ENCODE measurements at places on chromosomes 2 and 18.

GRCh38 chr2:219399716-219400478 lies 12.2 kb upstream of the DNPEP start:
- DNase-seq: no peak

GRCh38 chr18:25927830-25928229 lies 162.6 kb downstream of the SS18 start:
- DNase-seq: no peak

DNA sequence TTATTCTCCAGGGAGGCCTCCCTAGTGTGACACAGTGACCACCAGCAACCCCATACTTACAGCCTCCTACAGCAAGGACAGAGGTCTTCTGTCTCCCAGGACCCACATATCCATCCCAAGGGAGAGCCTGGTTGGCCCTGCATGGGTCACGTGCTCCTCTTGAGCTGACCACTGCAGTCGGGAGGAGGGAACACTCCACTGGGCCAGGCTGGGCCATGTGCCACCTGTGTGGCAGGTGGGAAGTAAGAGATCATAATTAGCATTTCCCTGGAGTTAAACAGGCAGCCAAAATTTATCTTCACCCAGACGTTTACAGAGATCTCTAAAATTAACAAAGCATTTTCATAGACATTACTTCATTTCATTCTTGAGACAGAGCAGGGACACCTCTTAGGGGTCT lies 33.4 kb upstream of the MLPH start:
- no peak for DNase-seq

GRCh38 chr18:11021477-11021876 lies 127.9 kb downstream of the PIEZO2 start:
- DNase-seq: no peak

- no peak for DNase-seq
Observed at GRCh38 chr18:8730080-8730827, 24.9 kb downstream of the MTCL1 start.

DNA sequence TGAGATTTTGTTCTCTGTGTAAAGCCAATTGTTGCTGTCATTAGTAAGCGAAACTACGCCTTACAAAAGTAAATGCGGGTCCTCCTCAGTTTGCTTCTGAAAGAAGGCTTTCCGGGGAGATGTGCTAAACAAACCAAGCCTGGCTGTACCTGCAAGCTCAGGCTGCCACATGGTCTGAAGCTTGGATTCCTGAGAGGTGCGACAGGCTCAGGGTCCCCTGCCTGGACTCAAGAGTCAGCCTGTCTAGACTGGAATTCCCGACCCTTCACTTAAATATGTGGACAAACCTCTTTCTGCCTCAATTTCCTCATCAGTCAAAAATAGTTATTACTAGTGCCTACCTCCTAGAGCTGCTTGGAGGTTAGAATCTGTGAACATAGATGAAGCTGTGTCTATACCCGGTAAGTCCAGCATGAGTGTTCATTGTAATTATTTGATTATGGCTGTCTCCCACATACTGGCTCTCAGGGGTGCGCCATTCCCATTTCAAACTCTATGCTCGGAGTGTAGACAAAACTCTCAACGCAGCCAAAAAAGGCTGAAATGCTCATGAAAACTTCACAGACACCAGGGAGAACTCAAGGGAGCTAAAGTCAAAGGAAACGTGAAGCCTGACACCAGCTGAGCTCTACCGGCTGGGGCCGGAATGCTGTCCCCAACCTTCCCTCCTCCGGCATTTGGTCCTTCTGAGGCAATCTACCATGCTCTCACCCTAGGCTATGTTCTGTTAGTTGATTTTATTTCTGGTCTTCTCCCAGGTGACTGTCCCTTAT lies 31.4 kb downstream of the SOWAHC start:
- no peak for DNase-seq

DNA sequence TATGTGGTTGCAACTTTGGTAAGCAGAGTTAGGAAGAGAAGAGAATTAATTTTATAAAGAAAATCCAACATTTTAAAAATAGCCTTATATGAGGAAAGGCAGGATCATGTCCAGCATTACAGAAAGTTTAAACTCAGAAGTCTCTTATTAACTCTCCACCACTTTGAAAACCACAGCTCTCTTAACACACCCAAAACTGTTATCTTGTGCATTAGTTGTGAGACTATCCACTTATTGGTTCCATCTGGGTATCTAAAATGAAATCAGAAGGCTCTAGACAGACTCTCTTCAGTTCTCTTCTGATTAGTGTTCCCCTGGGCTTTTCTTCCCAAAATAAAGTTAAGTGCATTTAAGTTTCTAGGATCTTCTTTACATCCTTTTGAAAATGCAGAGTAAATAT lies 251.5 kb downstream of the TXNL1 start:
- no peak for DNase-seq

DNA sequence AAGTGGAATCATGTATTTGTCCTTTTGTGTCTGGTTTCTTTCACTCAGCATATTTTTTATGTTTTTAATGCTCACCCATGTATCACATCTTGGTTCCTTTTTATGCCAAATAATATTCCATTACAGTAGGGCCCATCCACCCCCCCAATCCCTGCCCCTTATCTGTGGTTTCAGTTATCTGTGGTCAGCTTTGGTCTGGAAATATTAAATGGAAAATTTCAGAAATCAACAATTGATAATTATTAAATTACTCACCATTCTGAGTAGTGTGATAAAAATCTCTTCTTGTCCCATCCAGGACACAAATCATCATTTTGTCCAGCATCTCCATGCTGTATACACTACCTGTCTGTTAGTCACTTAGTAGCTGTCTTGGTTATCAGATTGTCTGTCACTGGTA lies 66.7 kb downstream of the BIRC6 start:
- DNase-seq: no peak

Measured in NK-92 treated with Interleukin-12 subunit alpha and Interleukin-12 subunit beta, amount 100 ng/mL, for 24 hours (cell line).